NCI-H2029 (cell line): ENCODE measurements at places on chromosomes 11 and 22.

- no peak for DNase-seq
Measured at GRCh38 chr22:42114721-42115120, 15.9 kb downstream of the CYP2D6 start.

- no peak for DNase-seq
Measured at GRCh38 chr11:105738986-105739795, 129.3 kb downstream of the GRIA4 start.

DNA sequence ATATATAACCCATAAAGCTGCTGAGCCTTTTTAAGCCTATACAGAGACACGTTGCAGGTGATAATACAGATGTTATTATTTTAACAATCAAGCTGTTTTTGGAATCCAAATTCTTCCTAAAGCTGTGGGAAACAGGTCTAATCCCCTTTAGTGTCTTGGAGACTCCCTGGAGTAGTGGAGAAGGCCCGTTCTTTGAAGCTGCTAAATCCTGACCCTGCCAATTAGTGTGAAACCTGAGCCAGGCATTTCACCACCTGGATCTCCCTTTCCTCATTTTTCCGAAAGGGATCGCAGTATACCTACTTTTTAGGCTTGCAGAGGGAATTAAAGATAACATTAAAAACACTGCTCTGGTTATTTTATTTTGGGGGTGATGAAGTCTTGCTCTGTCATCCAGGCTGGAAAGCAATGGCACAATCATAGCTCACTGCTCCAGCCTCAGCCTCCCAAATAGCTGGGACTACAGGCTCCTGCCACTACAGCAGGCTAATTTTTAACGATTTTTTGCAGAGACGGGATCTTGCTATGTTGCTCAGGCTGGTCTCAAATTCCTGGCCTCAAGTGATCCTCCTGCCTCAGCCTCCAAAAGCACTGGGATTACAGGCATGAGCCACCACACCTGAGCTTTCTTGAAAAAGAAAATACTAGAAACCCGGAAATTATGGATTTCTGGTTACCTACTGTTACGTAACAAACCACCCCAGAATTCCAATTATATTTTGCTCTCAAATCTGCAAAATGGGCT is 1.7 kb upstream of the EIF4ENIF1 start:
- DNase-seq, result no peak

DNA sequence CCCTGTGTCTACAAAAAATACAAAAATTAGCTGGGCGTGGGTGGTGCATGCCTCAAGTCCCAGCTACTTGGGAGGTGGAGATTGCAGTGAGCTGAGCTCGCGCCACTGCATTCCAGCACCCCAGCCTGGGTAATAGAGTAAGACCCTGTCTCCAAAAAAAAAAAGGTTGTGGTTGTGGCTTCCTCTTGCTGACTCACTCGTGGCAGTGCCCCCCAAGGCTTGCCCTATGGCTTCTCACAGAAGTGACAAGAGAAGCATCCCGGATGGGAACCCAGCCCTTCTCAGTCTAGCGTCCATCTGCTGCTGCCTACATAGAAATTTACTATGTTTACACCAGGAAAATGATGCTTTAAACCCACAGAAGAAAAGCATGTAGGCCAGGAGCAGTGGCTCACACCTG is 68.5 kb upstream of the PITPNB start:
- DNase-seq, result no peak

- DNase-seq, result no peak
Measured at GRCh38 chr11:103862094-103862801, 174.2 kb upstream of the DDI1 start.

DNA sequence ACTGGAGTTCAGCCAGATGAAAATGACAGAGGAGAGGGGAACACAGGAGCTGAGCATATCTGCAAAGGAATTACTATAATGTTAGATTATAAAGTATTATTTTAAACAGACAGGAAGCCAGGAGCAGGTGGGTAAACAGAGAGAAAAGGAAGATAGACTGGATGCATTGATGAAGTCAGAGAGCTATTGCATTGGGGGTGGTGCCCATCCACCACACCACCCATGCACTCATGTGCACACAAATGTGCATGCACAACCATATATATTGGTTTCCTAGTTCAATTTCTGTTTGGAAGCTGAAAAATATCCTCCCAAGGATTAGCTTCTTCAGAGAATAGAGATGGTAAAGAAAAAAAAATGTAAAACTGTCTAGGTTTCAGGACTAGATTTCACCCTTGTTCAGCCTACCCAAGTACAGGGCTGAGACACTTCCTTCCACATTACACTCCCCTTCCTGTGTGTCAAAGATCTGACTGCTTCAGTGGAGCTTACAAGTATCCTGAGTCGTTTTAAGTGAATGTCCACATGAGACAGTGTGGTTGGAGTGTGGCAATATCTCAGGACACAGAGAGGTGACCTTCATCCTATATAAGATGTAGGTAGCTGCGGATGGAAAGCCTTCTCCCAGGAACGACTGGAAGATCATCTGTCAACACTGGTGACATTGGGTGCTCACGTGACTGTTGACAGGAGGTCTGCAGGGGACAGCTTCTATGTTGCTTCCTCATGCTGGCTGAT is 12.2 kb upstream of the SMPD1 start:
- no peak for DNase-seq

GRCh38 chr11:35655856-35656255 is 6.7 kb upstream of the TRIM44 start:
- no peak for DNase-seq

DNA sequence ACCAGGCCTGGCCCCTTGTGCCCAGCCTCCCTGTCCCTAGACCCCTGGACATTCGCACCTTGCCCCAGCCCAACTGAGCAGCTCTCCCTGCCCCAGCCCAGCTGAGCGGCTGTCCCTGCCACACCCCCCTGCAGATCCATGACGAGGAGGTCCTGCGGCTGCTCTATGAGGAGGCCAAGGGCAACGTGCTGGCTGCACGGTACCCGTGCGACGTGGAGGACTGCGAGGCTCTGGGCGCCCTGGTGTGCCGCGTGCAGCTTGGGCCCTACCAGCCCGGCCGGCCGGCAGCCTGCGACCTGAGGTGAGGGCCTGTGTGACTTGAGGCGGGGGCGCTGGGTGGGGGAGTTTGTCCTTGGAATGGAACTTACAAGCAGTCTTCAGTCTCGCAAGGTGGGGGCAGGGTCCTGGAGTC is 7.7 kb downstream of the FRMD8 start:
- no peak for DNase-seq

DNA sequence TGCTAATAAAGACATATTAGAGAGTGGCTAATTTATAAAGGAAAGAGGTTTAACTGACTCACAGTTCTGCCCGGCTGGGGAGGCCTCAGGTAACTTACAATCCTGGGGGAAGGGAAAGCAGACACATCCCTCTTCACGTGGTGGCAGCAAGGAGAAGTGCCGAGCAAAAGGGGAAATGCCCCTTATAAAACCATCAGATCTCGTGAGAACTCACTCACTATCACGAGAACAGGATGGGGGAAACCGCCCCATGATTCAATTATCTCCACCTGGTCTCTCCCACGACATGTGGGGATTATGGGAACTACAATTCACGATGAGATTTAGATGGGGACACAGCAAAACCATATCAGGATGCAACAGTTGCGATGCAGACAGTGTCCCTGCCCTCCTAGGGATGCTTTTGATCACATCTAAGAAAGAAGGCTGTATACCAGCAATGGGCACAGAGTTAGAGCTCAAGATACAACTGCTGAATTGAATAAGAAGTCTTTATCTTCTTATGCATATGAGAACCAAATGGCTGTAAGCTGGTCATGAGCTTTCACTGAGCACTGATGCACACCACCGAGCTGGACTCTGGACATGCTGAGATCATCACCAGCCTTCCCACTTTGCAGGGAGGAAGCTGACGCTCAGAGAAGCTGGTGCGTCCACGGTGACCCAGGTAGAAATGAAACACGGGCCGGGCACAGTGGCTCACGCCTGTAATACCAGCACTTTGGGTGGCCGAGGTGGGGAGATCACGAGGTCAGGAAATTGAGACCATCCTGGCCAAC is 255.2 kb downstream of the MN1 start:
- no peak for DNase-seq

- DNase-seq, result no peak
Measured at GRCh38 chr11:22582151-22582410, 43.5 kb downstream of the FANCF start.
